Activated CD8-positive, alpha-beta memory T cell treated with anti-CD3 and anti-CD28 coated beads for 1 hour (primary cell): ENCODE measurements at places on chromosomes 5 and 9.

- DNase-seq = no peak
Observed at GRCh38 chr5:54807421-54807820, 178.0 kb downstream of the ESM1 start.

- DNase-seq = no peak
Observed at GRCh38 chr5:73751254-73751914, 125.4 kb downstream of the ARHGEF28 start.

- DNase-seq = no peak
Observed at GRCh38 chr5:123997064-123997461, 485.1 kb downstream of the CSNK1G3 start.

DNA sequence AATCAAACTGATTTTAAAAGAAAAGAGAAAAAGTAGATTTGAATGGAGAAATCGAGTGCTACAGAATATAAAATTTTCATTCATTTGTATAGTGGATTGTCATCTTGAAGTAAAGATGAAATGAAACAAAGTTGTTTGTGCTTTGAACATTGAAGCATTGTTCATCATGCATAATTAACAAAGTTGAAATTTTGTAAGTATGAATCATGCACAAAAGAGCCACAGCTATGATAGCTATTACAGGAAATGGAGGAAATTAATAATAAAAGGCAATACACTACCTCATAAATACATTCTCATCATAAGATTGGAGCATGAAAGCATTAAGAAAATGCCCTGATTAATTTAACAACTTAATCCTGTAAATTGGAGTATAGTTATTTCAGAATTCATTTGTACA lies 153.4 kb upstream of the TLX3 start:
- DNase-seq = no peak

- no peak for DNase-seq
Observed at GRCh38 chr9:127218818-127219217, 45.8 kb upstream of the GARNL3 start.

GRCh38 chr5:61465066-61465465 lies 133.0 kb downstream of the ZSWIM6 start:
- no peak for DNase-seq

DNA sequence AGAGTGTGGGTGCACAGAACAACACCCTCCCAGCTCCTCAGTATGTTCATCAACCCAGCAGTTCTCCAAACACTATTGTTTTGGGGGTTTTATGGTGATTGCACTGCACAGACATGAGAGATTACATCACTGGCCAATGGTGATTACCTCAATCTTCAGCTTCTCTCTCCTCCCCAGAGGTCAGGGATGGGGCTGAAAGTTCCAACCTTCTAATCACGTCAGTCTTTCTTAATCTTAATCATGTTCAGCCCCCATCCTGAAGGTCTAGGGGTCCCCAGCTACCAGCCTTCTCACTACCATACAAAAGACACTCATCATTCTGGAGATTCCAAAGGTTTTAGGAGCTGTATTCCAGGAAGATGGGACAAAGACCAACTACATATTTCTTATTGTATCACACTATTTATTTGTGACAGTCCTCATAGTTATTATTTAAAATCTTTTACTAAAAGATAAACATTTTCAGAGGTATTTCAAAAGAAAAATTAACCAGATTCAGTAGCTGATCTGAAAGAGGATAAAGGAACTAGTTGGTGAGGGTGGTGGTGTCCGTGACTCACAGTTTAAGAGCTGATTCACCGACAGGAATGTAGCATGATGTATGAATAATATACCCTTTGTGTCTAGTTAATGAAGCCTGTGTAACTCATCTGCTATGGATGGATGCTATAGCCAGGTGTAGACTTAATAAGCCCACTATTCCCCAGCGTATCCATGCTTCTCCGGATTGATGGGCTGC lies 35.6 kb downstream of the RASEF start:
- no peak for DNase-seq

GRCh38 chr5:125044491-125045282 lies 298.2 kb upstream of the ZNF608 start:
- DNase-seq = no peak

DNA sequence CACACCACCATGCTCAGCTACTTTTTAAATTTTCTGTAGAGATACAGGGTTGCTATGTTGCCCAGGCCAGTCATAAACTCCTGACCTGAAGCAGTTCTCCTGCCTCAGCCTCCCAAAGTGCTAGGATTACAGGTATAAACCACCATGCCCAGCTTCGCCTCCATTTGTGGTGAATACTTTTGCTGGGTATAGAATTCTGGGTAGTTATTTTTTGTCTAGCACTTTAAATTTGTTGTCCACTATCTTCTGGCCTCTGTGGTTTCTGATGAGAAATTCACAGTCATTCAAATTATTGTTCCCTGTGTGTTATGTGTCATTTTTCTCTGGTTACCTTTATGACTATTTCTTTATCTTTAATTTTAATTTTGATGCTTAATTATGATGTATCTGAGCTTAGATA lies 57.7 kb upstream of the EXOC3 start:
- no peak for DNase-seq

- DNase-seq = no peak
Observed at GRCh38 chr5:93874080-93874479, 132.7 kb upstream of the POU5F2 start.

GRCh38 chr5:123474228-123474627 lies 37.7 kb upstream of the CSNK1G3 start:
- no peak for DNase-seq

DNA sequence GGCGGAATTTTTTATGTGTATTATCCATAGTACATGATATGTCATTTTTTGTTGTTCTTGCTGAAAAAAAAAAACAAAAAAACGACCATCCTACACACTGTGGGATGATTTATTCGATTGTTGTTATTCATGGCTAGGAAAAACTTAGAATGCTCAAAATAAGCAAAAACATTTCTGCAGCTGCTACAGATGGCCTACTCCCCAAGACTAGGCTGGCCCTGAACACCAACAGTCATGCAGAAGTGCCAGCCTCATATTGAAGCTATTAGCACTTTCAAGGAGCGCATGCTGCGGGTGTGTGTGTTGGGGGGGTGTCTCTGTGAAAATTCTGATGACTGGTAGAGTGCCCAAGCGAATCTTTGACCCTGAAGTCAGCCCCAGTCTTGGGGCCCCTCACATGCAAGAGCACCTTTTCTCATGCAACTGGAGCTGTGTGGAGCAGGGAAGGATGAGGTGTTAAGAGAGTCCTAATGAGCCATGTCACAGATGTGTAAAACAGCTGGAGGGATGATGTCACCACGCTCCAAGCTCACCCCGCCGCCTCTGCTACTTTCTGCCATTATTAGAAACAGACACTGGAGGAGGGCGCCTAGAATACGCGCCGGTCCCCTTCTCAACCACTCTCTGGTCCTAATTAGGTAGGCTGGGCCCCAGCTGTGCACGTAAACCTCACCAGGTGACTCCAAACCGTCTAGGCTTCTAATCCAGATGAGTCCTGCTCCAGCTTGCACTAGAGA lies 61.0 kb upstream of the SMIM23 start:
- DNase-seq = no peak

DNA sequence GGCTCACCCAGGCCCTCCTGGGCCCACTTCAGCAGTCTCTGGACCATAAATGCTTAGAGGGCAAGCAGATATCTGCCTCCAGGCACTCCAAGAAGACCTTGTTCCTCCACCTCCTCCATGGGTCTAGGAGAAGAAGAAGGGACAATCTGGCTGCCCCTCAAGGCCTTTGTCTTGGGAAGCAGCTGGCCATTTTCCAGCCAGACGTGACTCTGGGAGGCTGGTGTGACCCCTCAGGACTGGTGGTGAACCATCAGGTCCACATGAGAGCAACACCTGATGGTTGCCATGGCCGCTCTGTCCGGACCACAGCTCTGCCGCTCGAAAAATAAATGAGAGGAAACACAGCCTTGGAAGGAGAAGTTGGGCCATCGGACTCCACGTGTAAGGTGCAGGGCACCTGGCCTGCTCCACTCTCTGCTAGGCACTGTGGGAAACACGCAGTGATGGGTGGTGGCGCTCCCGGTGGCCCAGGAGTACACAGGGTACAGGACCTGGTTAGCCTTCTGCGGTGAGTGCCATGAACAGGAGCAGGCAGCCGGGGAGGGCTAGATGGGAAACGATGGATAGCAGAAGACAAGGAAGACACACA lies 3.0 kb upstream of the COL5A1 start:
- DNase-seq = no peak
